Activated CD4-positive, alpha-beta T cell treated with anti-CD3 and anti-CD28 coated beads, Interleukin-2, amount 10 ng/mL, durations not matched to agents 24 days and 14 days (primary cell): ENCODE measurements at places on chromosomes 2 and 18. TPM values are rescaled to one million over a fixed set of nuclear protein-coding genes. Genes with fewer than 3 reads are reported as not detected.

ZNF236 gene
- total RNA-seq, result 17.5 and 22.0 TPM in 2 replicates

CCT4 gene
- total RNA-seq, result 398 and 407 TPM in 2 replicates

DNA sequence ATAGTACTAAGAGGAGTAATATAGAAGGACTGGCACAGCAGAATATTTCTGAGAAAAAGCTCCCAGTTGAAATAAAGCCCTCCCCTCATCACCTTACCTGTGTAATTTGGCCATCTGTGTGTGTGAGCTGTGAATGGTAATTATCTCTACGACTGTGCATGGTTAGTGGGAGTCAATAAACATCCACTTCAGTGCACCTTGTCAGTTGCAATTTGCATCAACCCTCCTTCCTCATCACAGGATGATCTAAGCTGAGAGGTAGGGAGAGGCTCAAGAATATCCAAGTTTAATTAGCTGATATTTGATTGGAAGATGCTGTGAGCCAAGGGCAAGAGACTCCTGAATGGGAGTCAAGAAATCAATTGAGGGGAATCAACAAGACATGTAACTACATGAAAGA, 694.9 kb upstream of the KLHL29 start:
- no peaks in the 10 kb centered on the region for H3K4me1 ChIP-seq

- no peak overlapping the region for H3K27ac ChIP-seq
- H3K27me3 ChIP-seq, result peaks cover 15% of the 10 kb centered on the region
- peaks cover 3% of the 10 kb centered on the region for H3K4me1 ChIP-seq
- DNase-seq, result peak; percentile 73
Observed at GRCh38 chr2:164737612-164738081, 104.0 kb downstream of the COBLL1 start.

POTEF gene
- not detected in 2 replicates for total RNA-seq

GRCh38 chr18:26121476-26121875, 12.2 kb upstream of the PSMA8 start:
- H3K4me3 ChIP-seq, result no peak overlapping the region
- no peaks in the 10 kb centered on the region for H3K4me1 ChIP-seq
- peaks cover 6% of the 10 kb centered on the region for H3K27me3 ChIP-seq
- no peak overlapping the region for H3K27ac ChIP-seq

REG3G gene
- total RNA-seq, result not detected in 2 replicates

- no peak for DNase-seq
- H3K36me3 ChIP-seq, result no peaks in the 10 kb centered on the region
- H3K27me3 ChIP-seq, result no peaks in the 10 kb centered on the region
Observed at GRCh38 chr2:177296040-177296439, 31.5 kb upstream of the NFE2L2 start.

DNA sequence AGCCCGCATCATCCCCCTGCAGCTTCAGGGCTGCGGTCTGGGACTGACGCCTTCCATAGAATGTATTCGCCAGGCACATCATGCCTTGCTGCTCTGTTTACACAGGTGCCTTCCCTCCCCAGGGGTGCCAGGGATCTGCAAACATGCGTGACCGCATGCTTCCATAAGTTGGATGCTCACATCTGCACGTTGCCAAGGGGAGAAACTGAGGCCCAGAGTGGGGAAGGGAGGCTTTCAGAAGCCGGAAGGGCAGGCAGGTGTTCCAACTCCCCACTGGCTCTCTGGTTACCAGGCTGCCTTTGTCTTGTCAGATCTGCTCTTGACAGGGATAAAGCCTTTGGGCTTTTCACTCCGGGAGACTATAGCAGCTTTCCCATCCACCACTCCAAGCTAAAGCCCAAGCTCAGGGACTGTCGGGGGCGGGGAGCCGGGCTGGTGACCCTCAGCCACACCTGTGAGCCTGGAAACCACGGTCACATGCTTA, 125.8 kb upstream of the TNP1 start:
- no peak overlapping the region for H3K4me3 ChIP-seq
- H3K27me3 ChIP-seq, result peaks cover 10% of the 10 kb centered on the region
- DNase-seq, result no peak
- no peaks in the 10 kb centered on the region for H3K4me1 ChIP-seq
- no peaks in the 10 kb centered on the region for H3K36me3 ChIP-seq

ABCG8 gene
- total RNA-seq, result not detected in 2 replicates

GRCh38 chr2:239689985-239690384, 289.2 kb upstream of the HDAC4 start:
- H3K4me1 ChIP-seq, result no peaks in the 10 kb centered on the region
- H3K27me3 ChIP-seq, result peaks cover 3% of the 10 kb centered on the region
- H3K4me3 ChIP-seq, result no peak overlapping the region

IL36B gene
- total RNA-seq, result not detected in 2 replicates

- H3K27me3 ChIP-seq, result no peaks in the 10 kb centered on the region
- no peaks in the 10 kb centered on the region for H3K4me1 ChIP-seq
- DNase-seq, result no peak
Observed at GRCh38 chr2:133143645-133144044, 424.6 kb downstream of the NCKAP5 start.

DNA sequence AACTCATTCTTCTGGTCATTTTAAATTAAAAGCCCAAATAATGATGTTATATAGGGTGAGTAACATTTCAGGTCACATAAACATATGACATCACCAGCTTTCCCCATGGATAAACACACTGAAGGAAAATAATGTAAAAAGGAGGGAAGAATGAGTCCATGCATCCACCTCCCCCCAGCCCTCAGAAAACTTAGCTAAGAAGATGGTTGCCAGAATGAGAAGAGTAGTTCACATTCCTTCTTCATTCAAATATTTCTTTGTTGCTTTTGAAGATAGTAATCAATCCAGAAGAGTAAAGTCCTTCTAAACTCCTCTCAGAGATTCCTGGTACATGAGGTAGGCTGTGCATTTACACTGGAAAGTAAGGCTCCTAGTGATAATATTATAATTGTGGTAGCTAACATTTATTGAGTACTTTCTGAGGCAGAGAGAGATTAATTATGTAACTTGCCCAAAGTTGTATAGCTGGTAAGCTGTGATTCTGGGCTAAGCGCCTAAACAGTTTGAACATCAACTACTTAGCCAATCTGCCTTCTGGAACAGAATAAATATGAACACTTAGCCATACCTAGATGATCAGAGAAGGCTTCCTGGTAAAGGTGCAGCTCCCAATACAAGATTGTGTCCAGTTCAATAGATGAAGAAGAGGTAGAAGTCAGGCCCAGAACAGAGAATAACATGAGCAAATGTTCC, 256.7 kb upstream of the FN1 start:
- no peaks in the 10 kb centered on the region for H3K4me1 ChIP-seq
- no peak overlapping the region for H3K27ac ChIP-seq
- no peak for DNase-seq
- no peaks in the 10 kb centered on the region for H3K36me3 ChIP-seq
- H3K27me3 ChIP-seq, result peaks cover 6% of the 10 kb centered on the region

LYG2 gene
- not detected in 2 replicates for total RNA-seq

GRCh38 chr2:64523666-64524603, at the start of gene AFTPH:
Gene AFTPH (plus strand): TSS chr2:64524328. CDS start chr2:64551475, 27,147 bp downstream.
- H3K4me1 ChIP-seq, result peaks cover 40% of the 10 kb centered on the region
- peaks cover 23% of the 10 kb centered on the region for H3K36me3 ChIP-seq
- peak; percentile 100 for DNase-seq

ASTL gene
- 2.4 and 3.4 TPM in 2 replicates for total RNA-seq

GRCh38 chr2:28088970-28089369, 198.4 kb downstream of the BABAM2 start:
- no peak overlapping the region for H3K27ac ChIP-seq
- no peaks in the 10 kb centered on the region for H3K36me3 ChIP-seq
- H3K27me3 ChIP-seq, result no peaks in the 10 kb centered on the region
- no peaks in the 10 kb centered on the region for H3K4me1 ChIP-seq

GRCh38 chr2:134583997-134584520, 134.7 kb downstream of the TMEM163 start:
- no peak overlapping the region for H3K4me3 ChIP-seq
- no peak overlapping the region for H3K27ac ChIP-seq
- DNase-seq, result no peak
- H3K4me1 ChIP-seq, result peaks cover 15% of the 10 kb centered on the region
- no peaks in the 10 kb centered on the region for H3K36me3 ChIP-seq
